ENCODE measurements at places on chromosomes 16 and 17.
A peak's percentile ranks its signal among the peaks of the same experiment; 100 is the strongest.

- no peak for DNase-seq
Measured at GRCh38 chr16:81908466-81909262, 102.6 kb downstream of the SDR42E1 start.

DNA sequence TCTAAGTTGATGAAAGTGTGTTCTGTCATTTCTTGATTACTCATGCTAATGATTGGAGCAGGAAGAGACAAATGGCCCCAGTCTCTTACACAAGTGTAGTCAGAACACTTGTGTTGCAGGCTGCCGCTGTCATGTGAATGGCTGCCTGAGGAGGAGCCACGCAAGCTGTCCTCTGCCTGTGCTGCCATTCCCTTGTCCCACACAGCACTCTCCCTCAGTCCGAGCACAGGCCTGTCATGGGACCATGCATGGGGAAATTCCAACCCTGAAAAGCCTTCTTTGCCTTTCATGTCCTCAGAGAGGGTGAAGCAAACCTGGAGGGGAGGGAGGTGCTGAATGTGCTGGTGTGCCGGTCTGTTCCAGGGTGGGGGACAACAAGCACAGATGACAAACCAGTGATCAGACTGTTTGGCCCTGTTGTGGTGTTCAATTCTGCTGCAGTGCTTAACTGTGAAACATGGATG, 109.4 kb downstream of the MRTFB start:
- no peak for DNase-seq

DNA sequence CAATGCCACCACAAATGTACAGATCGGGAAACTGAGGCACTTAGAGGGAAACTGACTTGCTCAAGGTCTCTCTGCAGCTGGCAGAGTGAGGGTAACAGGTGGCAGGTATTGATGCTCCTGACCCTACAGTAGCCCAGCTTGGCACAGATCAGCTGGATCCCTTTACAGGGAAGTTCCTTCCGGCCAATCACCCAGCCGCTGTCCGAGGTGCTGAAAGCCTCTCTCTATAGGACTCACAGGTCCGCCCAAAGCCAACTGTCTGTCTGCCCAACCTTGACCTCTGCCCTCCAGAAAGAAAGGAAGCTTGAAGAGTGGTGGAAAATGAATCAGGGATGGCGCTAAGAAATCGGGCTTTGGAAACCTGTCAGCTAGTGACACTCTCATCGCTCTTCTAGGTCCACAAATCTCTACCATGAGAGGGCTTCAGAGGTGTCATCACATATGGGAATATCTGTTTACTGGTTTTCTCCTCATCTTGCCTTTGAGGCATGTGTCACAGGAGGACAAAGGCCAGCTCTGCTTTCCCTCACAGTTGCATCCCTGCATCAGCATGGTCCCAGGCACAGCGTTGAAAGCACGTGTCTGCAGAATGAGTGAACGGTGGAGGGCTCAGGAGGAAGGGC, 246.2 kb downstream of the KATNIP start:
- DNase-seq, result no peak

- DNase-seq, result no peak
Measured at GRCh38 chr16:79318143-79318899, 282.2 kb downstream of the MAF start.

DNA sequence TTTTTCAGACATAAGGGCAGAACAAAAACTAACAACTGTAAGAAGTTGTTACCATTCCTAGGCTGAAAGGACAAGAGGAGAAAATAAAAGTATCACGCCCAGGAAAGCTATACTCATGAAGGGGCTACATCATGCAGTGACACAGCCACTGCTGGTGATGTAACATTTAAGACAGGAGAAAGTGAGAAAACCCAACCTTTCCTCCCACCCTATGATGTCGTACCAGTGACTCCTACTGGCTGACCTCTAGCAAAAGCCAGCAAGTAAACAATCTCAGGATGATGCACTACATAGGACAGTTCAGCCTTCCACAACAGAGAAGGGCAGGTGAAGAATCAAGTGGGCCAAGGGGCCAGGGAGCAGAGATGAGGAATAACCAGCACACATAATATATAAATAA, 14.0 kb upstream of the OR1E2 start:
- DNase-seq, result no peak

DNA sequence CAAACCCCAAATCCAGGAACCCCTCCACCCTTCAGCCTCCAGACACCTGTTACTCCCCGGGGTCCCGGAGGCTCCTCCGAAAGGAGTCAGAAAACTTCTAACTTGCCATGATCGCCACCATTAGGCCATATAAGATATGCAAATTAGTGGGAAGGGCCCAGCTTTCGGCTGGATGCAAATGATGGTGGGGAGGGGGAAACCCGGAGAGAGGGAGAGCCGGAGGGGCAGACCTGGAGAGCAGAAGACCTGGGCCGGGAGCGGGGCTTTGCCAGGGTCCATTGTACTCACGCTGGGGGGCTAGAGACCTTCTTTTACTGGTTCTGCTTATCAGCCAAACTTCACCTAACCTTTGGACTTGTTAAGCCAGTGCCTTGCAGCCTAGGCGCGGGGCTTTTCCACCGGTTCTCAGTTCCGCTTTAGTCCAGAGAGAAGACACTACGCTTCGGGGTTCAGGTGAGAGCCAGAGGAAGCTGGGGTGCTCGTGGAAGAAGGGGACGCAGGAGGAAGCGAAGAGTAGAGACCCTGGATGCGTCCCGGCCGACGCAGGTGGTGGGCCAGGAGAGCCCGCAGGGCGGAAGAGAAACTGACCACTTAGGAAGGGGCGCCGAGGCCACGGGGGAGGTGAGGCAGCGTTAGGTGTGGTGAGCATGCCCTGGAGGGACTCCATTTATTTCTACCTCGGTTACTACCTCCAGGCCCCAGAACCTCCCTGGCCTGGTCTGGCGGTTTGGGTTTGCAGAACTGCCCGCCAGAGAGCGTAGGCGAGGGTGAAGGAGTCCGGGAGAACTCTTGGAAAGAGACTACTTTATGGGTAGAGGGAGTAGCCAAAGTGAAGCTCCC, at the start of gene HNF1B:
Gene HNF1B, minus strand, starts transcription at position 99 of the 840 bp plus-strand sequence. CDS start 175 bp downstream, outside the sequence.
- DNase-seq, result no peak

DNA sequence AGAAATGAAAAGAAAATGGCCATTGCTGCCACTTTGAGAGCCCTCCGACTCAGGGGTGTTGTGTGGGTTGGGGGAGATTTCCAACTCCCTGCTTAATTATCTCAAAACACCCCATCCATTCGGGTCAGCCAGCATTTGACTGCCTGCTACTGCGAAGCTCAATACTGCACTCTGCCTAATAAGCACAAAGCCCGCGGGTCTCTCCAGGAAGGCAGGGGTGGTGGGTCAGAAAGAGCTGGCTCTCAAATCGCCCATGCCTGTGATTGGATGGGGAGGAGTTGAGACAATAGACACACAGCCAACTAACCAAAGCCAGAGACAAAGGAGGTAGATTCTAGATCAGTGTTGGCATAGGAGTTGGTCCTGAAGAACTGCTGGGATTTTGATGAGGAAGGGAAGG, 2.3 kb upstream of the XAF1 start:
- DNase-seq, result no peak

DNA sequence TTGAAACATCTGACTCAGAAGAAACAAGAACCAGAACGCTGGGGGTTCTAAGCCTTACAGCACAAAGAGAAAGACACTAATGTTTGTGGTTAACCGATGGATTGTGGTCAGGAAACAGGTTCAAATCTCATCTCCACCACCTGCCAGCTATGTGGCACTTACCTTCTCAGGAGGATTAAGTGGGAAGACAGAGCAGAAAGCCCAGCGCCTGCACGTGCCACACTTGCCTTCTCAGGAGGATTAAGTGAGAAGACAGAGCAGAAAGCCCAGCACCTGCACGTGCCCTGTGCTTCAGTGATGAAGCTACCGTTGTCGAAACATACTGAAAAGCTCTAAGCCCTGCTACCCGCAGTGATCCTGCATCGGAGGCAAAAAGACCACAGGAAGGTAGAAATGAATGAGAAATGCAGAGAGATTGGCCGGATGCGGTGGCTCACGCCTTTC, 90.6 kb downstream of the NXN start:
- DNase-seq, result no peak

DNA sequence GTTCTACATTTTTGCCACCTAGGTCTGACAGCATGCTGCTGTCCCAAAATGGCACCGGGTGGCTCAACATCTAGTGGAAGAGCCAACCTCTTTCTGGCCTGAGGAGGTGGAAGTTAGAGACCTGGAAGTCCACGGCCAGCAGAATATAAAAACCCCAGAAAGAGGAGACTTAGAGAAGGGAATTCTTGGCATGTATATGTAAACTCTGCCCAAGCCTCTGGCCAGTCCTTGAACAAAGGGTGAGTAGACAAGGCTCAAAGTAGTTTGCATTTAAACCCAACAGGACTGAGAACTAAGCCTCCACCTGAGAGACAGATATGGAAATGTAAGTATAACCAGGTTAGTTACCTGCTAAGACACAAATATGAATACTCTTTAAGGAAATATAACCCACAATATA, 210.3 kb downstream of the GRIN2A start:
- DNase-seq, result no peak

DNA sequence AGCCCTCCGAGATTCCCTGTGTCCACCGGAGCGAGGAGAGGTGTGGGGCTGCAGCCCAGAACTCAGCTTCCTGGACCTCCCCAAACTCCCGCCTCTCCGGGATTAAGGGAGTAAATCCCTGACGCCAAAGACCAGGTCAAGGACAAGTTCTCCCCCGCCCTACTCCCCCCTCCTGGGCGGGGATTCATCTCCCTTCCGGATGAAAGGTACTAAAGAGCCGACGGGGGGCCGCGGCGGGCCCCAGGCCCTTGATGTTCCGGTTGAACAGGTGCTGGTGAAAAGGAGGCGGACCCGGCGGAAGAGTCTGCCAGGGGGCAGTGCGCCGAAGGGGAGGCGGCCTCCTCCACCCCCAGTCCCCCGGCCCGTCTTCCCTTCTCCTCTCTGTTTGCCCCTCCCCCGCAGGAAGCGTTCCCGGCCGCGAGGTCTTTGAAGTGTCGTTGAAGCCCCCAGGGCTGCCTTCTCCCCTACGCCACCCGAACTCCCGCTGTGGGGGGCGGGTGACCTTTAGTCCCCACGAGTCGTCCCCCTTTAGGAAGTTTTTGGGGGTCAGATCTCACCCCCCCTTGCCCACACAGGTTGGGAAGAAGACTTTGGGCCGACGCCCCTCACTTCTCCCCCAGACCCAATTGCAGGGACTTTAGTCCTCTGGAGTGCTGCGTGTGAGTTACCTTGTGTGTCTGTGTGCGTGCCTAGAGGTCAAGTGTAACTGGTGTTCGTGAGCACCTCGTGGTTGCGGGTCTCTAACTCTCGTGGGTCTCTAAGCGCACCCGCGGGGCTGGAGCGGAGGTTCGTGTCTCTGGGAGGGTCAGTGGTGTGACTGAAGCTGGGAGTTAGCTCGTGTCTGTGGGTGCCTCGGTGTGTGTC, 1.1 kb upstream of the MLLT6 start:
- DNase-seq, result peak; percentile 85

DNA sequence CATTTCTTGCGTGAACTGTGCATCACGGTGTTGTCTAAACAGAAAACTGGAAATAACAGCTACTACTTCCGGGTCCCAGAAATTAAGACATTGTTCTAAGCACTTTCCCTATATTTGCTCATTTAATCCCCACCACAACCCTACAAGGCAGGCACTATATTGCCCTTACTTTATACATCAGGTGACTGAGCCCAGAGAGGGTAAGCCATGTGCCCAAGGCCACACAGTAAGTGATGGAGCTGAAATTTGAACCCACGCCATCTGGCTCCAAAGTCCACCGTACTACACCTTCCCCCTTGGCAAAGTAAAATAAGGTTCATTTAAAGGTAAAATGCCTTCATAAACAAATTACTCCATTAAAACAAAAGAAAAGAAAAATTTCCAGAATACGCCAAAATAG, 33.2 kb downstream of the COTL1 start:
- DNase-seq, result no peak

GRCh38 chr16:23279721-23280153, 22.4 kb upstream of the SCNN1B start:
- no peak for DNase-seq

GRCh38 chr17:56026915-56027314, 126.4 kb upstream of the ANKFN1 start:
- no peak for DNase-seq

DNA sequence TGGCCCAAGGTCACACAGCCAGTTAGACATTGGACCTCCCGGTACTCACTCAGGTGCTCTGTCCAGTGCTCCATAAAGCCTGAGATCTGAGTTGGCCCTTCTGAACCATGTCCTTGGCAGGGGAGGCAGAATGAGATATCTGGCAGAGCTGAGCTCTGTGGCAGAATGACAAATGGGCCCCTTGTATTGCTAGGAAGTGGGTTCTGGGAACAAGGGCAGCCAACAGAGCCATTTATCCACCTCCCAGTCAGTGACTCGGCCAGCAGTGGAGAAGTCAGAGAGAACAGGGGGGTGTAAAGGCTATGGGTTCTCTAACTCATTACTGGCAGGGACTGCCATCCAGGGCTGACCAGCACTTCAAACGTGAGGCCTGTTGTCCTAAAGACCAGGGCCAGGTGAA, 117.1 kb upstream of the NLRP1 start:
- no peak for DNase-seq

DNA sequence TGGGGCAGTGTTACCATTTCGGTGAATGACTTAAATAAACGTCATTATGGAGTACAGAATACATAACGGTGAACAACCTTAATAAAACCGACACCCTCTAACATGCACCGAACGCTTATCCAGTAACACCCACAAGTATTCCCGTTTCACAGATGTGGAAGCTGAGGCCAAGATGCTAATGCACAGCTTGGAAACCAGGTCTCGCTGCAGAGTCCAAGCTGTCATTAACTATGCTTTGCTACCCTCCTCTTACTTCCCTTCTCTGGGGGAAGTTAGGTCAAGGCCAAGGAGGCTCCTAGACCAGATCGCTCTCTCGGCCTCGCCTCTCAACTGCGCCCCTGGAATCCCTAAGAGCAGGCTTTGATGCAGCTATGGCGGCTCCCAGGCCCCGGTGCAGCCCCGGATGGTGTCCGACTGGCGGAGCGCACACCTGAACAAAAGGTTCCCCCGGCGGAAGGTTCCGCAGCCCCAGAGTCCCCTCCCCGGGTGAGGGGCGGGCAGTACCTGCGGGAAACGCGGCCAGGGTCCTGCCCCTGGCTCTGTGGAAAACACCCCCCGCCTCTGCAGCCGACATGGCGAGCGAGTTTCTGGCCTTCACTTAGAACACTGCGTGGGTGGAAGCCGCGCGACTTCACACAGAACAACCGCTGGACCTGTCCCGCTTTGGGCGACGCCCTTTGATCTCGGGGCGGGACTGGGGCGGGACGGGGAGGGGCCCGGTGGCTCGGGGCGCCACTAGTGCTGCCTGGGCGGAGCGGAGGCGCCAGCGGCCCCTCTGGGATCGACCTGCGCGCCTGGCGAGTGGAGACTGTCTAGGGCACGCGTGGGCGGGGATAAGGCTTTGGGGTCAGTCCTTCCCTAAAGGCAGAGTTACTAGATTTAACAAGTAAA, at the start of gene CPPED1:
Gene CPPED1, minus strand, starts transcription at position 685 of the 891 bp plus-strand sequence. Its CDS starts 111 bp downstream, at position 574.
- peak; percentile 92 for DNase-seq

DNA sequence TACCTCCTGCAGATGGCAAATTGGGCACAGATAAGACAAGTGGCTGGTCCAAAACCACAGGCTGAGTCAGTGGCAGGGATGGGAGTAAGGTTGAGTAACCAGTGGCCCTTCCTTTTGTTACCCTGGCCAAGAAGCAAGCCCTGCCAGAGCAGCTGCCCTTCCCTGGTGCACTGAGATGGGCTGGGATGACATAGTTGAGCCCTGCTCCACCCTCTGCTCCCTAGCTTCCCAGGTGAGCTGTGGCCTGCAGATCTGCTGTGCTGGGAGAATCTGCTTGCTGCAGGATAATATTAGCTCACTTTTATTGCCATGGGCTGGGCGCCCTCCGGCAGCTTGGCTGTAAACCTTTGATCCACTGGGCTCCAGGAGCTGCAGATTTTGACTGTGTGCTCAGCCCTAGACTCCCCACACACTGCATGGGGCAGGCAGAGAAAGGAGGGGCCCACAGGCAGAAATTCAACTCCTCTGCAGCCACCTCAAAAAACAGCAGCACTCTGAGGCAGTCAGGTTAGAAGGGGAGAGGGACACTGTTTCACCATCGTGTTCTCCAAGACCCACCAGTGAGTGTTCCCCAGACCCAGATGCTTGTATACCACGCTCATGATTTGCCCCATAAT, 101.8 kb downstream of the CBLN1 start:
- DNase-seq, result no peak
